ENCODE measurements at places on chromosomes 1 and 21.

DNA sequence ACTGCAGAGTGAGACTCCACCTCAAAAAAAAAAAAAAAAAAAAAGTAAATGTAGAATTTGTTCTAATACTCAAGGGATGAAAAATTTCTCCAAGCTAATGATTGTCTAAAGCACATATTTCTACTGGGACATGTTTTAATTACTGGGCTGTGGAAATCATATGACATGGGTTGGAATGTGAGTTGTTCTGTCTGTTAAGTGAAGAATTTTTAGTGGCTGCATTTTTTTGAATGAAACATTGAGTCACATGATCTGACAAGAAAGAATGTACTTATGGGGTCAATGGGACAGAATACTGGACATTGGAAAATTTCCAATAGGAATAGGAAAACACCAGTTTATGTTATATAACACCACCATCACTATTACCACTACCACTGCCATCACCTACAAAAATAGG is 123.8 kb upstream of the IVNS1ABP start:
- no peak for DNase-seq

DNA sequence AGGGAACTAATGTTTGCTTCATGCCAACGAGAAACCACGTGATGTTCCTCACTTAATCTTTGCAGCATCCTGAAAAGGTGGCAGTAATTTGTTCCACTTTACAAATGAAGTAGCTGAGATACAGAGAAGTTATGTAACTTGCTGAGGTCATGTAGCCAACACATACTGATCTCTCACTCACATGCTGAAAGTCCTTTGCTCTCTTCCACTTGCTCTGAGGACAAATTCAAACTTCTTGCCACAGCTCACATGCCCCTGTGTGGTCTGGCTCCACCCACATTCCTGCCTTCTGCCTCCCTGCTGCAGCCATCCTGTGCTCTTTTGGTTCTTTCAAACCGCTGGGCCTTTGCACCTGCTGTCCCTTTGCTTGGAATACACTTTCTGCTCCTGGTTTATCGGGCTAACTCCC is 55.4 kb downstream of the TMCO4 start:
- DNase-seq, result no peak

DNA sequence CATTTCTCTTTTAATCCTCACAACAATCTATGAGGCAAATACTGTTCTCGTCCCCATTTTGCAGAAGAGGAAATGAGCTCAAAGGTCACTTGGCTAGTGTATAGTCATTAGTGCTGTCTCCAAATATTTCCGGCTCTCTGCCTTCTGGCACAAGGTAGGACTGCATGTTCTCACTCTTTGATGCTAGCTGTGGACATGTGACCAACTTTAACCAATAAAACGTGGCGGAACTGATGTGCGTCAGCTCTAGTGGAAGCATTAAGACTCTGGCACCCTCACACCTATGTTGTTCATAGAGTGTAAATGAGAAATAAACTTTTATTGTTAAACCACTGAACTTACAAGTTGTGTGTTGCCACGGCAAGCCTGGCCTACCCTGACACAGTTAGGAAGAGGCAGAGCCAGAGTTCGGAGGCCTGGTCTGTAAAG is 5.0 kb upstream of the KIF21B start:
- no peak for DNase-seq

GRCh38 chr21:33800753-33801423 is 114.7 kb downstream of the ATP5PO start:
- no peak for DNase-seq

- DNase-seq, result no peak
Measured at GRCh38 chr21:39911286-39912199, 44.3 kb downstream of the PCP4 start.

GRCh38 chr1:54376430-54377039 is 29.7 kb downstream of the SSBP3 start:
- peak; percentile 74 for DNase-seq

DNA sequence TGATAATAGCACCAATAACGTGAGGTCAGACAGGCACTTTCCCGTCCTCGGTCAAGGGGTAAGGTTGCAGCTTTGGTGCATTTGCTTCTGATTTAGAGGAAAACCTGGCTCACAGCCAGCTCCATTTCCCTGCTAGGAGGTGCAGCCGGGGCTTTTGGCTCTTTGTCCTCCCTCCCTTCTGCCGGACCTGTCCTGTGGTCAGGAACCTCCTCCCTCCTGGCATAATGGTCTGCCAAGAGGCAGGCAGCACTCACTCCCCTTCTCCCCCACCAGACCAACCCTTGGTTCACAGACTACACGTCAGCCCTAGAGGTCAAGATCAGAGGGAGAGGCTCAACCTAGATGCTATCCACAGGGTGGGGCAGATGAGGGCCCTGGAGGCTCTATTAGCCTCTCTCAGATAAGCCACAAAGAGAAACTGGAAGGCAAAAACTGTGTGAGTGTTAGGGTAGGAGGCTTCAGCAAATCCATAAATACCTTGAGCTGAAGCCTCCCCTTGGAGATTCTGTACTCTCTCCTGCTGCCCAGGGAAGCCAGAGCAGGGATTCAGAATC is 64.8 kb downstream of the PLXNA2 start:
- no peak for DNase-seq

- DNase-seq, result peak; percentile 59
Measured at GRCh38 chr1:3688356-3689137, 36.2 kb downstream of the TP73 start.

DNA sequence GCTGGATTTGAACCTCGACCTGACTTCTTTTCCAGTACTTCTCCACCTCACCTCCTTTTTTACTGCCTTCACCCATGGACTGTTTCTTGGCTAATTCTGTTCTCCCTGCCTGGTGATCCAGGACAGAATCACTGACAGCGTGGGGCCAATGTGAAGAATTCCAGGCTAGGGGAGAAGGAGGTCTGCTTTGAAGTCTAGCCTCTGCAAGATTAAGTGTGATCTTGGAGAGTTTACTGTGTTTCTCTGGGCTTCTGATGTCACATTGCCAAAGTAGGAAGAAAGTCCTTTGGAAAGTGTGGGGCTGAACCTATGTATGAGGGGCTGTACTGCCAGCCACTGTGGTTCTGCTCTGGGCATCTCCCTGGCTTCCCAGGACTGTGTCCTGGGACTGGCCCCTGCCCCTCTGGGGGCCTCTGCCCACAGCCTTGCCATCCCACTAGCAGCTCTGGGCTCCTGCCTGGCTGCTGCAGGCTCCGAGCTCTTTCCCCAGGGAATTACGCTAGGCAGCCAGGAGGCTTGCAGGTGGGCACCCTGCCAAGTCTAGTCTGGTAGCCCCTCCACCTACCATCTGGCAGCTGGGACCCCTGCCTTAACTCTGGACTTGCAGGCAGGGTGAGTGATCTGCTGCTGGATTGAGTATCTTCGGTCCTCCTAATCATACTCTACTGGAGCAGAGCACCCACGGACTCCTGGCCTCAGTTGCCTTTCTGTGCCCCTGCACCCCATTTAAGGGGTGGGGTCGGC is 52.2 kb downstream of the YARS1 start:
- no peak for DNase-seq

DNA sequence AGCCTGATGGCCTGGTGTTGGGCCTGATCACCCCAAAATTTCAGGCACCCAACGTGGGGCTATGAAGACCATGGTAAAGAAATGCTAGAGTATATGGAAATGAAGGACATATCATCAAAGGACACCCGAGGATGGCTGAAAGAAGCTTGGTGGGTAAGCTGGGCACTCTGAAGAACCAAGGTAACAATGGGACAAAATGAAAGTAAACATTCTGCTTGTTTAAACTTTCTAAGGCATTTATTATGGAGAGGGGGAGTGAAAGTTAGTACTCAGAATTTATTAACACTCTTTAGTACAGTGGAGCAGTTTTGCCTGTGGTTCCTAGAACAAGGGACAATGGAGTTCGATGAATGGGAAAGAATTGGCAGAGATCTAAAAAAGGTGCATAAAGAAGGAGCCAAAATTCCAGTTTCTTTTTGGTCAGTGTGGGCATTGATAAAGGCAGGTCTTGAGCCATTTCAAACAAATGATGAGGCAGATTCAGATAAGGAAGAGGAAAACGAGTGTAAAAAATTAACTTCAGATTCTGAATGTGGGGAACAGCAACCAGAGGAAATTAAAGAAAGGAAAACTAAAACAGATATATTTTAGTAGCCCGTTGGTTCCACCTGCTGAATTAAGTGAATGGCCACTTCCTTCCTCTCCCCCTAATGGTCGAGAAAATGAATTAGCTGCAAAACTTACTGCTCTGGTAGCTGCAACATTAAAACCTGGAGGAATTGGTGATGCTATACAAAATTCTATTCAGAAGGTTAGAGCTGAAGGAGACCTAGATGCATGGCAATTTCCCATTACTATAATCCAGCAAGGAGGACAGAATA is 8.4 kb upstream of the PM20D1 start:
- no peak for DNase-seq

GRCh38 chr1:239250353-239251035 is 135.9 kb upstream of the CHRM3 start:
- no peak for DNase-seq

GRCh38 chr1:217542136-217542777 is 88.6 kb downstream of the GPATCH2 start:
- no peak for DNase-seq

DNA sequence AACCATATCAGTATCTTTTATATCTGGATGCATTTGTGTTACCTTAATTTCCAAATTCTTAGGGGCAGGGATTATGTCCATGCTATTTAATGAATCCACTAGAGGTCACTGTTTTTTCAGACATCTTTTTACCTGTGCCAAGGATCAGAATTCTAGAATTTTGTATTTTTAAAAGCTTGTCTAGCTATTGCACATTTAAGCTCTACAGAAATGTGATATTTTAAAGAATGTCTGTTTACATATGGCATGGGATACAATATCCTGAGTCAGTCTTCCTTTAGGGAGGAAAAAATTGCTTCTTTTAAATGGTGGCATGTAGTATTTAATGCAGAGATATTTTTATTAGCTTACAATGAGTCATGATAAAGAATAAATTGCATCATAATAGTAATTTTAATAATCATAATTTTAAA is 11.3 kb downstream of the RPAP2 start:
- DNase-seq, result no peak

GRCh38 chr1:41542196-41542930 is 57.9 kb upstream of the EDN2 start:
- no peak for DNase-seq

DNA sequence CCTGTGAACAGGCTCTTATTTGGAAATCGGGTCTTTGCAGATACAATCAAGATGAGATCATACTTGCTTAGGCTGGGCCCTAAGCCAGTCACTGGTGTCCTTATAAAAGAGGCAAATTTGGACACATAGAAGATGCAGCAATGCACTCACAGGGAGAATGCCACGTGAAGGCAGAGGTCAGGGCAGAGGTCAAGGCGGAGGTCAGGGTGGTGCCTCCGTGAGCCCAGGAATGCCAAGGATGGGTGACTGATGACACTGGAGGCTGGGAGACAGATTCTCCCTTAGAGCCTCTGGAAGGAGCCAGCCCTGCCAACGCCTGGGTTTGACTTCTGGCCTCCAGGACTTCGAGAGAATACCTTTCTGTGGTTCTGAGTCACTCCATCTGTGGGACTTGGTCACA is 22.8 kb upstream of the C1orf174 start:
- no peak for DNase-seq

GRCh38 chr1:151807131-151807530 is 1.9 kb upstream of the LINGO4 start:
- DNase-seq, result no peak

GRCh38 chr1:86409416-86410021 is 13.4 kb upstream of the ODF2L start:
- no peak for DNase-seq

GRCh38 chr1:78088486-78088885 is 42.7 kb downstream of the GIPC2 start:
- no peak for DNase-seq

DNA sequence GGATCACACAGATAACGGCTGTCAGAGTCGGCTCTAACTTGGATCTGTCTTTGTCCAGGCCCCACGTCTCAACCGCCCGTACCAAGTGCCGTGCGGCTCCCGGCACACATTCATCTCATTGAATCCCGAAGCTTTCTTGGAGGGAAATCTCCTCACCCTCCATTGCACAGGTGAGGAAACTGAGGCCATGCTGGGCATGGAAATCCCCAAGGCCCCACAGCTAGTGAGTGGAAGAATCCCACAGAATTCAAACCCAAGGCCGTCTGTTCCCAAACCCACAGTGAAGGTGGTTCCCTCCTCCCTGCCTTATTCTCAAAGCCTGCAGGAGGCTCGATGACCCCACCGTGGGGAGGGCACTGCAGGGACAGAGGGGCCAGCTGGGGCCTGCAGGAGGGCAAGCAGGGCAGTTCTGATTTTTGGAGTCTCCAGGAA is 437.9 kb downstream of the MATN1 start:
- no peak for DNase-seq

DNA sequence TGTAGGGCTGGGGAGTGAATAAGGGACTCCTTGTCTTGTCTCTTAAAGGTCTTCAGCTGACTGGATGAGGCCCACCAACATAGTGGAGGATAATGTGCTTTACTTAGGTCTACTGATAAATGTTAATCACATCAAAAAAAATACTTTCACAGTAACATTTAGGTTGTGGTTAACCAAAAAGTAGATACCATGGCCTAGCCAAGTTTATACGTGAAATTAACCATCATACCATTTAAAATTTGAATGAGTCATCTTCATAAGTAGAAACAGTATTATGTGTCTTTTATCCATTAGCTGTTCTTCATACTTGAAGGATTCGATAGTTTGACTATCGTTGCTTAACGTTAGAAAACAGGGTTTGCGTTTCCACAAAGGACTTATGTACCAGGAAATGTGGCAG is 80.9 kb downstream of the MTR start:
- no peak for DNase-seq

DNA sequence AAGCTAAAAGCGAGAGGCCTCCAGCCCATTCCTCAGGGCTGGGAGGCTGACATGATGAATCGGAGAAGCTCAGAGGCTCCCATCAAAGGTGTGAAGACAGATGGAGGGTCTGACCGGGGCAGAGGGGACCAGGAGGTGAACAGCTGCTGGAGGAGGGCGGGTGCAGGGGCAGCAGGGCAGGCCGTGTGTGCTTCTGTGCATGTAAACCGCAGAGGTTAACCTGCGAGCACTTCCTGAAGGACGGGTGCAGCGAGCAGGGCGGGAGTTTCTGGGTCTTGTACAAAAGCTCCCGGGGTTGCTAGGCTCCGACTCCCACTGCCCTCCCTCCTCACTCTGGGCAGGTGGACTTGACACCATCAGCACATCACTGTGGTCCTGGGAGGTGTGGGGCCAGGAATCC is 75.2 kb downstream of the PAX7 start:
- no peak for DNase-seq

GRCh38 chr1:237005674-237006073 is 1.4 kb upstream of the MT1HL1 start:
- no peak for DNase-seq

Data from GM06990 (cell line).